Activated CD4-positive, alpha-beta T cell treated with anti-CD3 and anti-CD28 coated beads, Interleukin-2, amount 50 U/mL, for 24 hours (primary cell): ENCODE measurements at places on chromosomes 7 and 10.

DNA sequence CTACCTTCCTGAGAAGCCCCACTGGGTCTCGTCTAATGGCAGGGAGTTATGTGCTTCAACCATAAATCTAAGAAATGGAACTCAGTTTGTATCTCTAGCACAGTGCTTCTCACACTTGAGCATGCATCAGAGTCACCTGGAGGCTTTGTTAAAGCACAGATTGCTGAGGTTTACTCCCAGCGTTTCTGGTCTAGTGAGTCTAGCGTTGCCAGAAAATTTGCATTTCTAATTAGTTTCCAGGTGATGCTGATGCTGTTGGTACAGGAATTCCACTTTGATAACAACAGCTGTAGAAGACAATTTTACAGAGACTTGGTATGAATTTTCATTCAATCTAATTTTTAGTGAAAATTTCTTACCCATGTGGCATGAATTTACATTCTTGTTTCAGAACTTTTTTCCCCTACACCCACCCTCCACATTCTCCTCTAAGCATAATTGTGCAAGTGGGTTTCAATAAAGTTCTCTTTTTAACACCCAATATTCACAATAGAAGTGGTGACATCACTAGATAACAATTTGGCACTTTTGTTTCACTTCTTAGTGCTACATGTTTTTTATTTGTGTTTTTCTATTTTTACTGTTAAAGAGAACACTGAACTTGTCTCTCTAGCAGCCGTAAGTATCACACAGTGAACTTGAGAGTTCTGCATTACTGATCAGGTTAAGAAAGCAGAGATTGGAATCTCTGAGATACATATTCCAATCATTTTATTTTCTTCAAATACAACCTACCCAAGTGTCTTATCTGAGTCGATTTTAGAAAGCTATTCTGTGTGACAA is 48.4 kb upstream of the BET1 start:
- DNase-seq: no peak

DNA sequence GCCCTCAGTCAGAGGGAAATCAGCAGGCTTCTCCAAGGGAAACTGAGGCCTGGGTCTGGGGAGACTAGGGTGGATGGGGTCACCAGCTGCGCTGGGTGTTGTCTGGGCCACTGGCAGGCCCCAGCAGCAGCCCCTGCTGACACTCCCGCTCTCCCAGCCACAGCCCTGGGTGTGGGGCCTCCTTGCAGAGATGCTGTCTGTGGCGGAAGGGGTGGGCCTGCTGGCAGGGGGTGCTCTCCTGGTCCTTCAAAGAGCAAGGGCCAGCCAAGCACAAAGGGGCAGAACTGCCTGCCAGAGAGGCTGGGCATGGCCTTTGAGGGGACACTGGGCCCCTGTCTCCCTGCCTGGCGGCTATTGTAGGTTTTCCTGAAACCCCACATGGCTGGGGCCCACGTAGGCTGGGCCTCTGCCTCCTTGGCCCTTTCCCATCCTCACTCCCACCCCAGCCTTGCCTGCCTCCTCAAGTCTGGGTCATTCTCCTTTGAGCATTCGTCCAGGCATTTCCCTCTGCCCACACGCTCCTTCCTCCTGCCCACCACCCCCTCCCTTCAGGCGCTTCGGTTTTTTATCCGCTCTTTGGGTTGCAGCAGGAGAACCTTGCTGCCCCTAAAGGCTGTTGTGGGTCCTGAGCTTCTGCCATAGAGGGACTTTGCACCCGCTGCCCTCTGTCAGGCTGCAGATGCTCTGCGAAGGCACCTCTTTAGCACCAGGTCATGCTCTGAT is 9.1 kb downstream of the COL13A1 start:
- DNase-seq: no peak

DNA sequence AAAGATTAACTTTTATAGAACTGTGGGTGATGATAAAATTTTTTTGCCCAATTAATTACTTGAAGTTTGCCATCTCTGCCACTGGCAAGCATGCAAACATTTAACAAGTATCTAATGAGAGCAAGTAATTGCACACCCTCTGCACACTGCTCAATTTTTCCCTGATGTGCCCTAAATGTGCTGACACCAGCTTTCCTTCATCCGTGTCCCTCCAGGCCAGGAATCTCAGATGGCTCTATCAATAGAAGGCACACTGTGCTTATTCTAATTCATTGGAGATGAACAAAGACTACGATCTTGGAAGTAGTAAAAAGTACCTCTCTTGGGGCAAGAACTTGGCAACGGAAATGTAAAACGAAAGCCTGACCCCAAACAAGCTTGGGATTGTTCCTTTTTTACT is 212.1 kb downstream of the GPR37 start:
- DNase-seq: no peak

GRCh38 chr7:53035499-53036412 is at the start of gene POM121L12:
Gene POM121L12, plus strand, starts transcription at chr7:53035633. Its CDS starts 39 bp downstream, at chr7:53035672.
- DNase-seq: no peak

- DNase-seq: peak; percentile 27
Measured at GRCh38 chr10:130179640-130180039, 43.4 kb downstream of the GLRX3 start.

GRCh38 chr10:63206997-63207811 is 74.1 kb downstream of the NRBF2 start:
- DNase-seq: no peak

- DNase-seq: no peak
Measured at GRCh38 chr7:9776900-9777299, 1196.8 kb upstream of the PHF14 start.

DNA sequence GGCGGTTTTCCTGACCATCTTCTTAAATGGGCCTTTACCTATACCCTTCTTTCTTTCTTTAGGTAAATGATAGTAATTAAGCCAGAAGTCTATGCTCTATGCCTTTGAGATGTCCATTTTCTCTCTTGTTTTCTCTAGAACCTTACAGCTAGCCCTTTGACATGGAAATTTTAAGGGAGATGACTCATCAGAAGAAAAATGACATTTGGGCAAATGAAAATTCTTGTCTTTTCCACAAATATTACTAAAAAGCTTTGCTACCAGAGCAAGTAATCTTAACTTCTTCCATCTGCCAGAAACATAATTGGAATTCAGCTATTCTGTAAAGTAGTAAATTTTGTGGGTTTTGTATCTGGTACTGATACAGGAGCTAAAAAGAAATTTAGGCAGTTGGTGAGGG is 59.5 kb downstream of the CCDC3 start:
- no peak for DNase-seq

- DNase-seq: no peak
Measured at GRCh38 chr7:100565133-100565571, 8.5 kb downstream of the SAP25 start.

DNA sequence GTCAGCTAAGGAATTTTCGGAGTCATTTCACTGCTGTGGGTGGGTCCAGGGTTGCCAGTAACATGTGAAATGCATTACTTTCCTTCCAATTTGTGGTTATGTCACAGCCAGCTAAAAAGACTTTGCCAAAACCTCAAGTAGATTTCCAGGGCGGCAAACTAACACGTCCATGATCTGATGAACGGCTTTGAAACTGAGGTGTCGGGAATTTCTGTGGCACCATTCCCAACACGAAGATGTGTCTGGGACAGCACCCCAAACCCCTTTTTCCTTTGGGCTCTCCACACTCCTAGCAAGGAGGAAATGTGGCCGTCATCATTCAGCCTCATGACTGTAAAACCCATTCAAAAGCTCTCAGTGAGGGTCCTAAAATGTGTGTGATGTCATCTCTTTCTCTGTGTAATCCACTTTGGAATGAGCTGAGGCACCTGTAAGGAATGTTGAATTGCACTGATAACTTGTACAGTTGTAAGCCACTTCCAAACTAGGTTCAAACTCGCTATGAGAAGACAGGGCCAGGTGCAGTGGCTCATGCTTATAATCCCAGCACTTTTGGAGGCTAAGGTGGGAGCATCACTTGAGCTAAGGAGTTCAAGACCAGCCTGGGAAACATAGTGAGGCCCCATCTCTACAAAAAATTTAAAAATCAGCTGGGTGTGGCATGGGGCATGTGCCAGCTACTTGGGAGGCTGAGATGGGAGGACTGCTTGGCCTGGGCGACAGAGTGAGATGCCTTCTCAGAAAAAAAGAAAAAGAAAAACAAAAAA is 146.1 kb upstream of the FRMD4A start:
- no peak for DNase-seq
